ENCODE measurements at places on chromosomes 4 and X. TPM values are rescaled to one million over a fixed set of nuclear protein-coding genes. Genes with fewer than 3 reads are reported as not detected.
A peak's percentile ranks its signal among the peaks of the same experiment; 100 is the strongest.

Gene SORBS2
- total RNA-seq, result 105 TPM

Gene LDB2
- total RNA-seq, result 34.5 TPM

Gene NDP
- not detected for total RNA-seq

Gene FAT4
- 10.7 TPM for total RNA-seq

Gene HNRNPH2
- total RNA-seq, result 48.5 TPM

Gene SMIM31
- total RNA-seq, result not detected

Gene CYSLTR1
- 3.6 TPM for total RNA-seq

Gene TRIML2
- not detected for total RNA-seq

Gene ADAMTS3
- total RNA-seq, result 1.9 TPM

Gene HMGN5
- total RNA-seq, result 8.3 TPM

Gene HHIP
- 0.48 TPM for total RNA-seq

Gene PSAPL1
- total RNA-seq, result not detected

DNA sequence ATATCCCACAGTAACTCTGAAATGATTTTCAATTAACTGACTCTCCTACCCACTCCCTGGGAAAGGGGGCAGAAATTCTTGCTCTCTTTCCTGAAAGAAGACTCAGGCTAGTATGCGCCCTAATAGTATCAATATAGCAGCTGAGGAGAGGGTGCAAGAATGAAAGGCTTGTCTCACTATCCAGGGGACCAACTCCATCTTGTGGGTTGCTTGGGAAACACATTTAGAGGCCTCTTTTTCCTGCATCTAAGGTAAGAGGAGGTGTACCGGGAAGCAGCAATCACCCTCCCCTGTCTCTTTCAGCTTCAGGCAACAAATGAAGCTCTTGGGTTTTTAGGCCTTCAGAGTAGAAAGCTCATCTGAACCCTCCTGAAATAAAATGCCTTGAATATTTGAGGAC is 11.3 kb downstream of the TMEM255A start:
- no peaks in the 10 kb centered on the region for H3K36me3 ChIP-seq
- no peaks in the 10 kb centered on the region for H3K27me3 ChIP-seq
- no peak overlapping the region for H3K27ac ChIP-seq
- DNase-seq, result no peak

GRCh38 chr4:80393246-80393969 is 57.9 kb downstream of the CFAP299 start:
- no peaks in the 10 kb centered on the region for H3K36me3 ChIP-seq
- H3K27me3 ChIP-seq, result no peaks in the 10 kb centered on the region
- no peak overlapping the region for H3K4me3 ChIP-seq
- H3K4me1 ChIP-seq, result no peaks in the 10 kb centered on the region
- no peak for DNase-seq

DNA sequence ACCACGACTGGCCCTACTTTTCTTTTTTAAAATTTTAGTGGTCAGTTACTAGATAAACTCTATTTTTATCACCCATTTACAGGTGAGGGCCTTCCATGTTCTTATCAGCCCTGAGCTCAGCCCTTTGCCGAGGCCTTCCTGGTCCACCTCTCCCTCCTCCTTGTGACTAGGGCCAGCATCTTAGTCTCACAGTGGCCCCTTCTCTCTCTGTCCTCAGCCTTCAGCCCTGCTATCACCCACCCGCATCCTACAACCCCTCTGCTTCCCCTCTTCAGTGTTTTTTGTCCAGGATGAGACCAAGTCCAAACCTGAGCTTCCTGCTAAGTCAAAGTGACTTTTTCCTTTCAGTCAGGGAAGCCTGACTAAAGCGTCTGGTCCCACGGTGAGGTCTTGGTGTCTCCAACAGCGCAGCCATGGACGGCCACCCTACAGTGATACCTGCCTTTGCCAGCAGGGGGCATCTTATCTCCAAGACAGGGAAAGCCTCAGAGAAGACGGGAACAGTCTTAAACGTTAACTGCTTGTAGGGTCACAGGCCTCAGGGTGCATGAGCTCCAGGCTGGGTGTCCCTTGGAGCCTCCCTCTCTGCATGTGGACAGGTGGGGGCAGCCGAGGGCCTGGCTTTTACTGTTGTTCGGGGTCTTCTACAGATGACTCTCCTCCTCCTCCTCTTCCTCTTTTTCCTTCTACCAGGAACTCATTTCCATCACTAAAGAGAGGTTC is 11.7 kb upstream of the GAGE10 start:
- H3K36me3 ChIP-seq, result no peaks in the 10 kb centered on the region
- H3K27ac ChIP-seq, result no peak overlapping the region
- no peak overlapping the region for H3K4me3 ChIP-seq
- no peak for DNase-seq
- peaks cover 35% of the 10 kb centered on the region for H3K27me3 ChIP-seq

GRCh38 chr4:71559957-71560571 is 221.2 kb downstream of the SLC4A4 start:
- H3K27me3 ChIP-seq, result no peaks in the 10 kb centered on the region
- H3K27ac ChIP-seq, result no peak overlapping the region
- DNase-seq, result no peak

GRCh38 chrX:129523079-129523911 is at the start of gene SMARCA1:
TSS of gene SMARCA1 (minus strand) at chrX:129523490. CDS start at chrX:129523370, 120 bp downstream.
- H3K27ac ChIP-seq, result peak within 1 kb of the TSS; percentile 83
- peak within 1 kb of the TSS; percentile 84 for H3K4me3 ChIP-seq
- DNase-seq, result no peak
- no peaks in the 10 kb centered on the region for H3K36me3 ChIP-seq
- H3K4me1 ChIP-seq, result no peaks in the 10 kb centered on the region
- peaks cover 9% of the 10 kb centered on the region for H3K27me3 ChIP-seq

DNA sequence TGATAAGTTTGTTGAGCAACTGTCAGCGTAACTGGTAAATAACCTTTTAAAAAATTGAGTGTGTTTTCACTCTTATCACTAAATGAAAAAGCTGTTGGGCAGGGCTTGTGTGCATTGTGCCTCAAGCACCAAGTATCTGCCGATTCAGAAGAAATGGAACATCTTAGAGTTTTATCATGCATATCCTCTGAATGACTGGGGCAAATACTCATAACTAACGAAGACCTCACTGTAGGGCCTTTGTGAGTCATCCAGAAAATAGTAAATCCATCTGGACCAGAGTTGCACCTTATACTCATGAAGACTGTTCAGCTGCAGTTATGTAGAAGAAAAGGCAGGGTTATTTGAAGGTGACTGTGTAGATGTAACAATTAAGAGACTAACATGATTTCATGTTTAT is 222.1 kb downstream of the CAMK2D start:
- H3K4me1 ChIP-seq, result no peaks in the 10 kb centered on the region
- H3K27ac ChIP-seq, result no peak overlapping the region
- no peak for DNase-seq
- no peaks in the 10 kb centered on the region for H3K27me3 ChIP-seq
- no peaks in the 10 kb centered on the region for H3K36me3 ChIP-seq

DNA sequence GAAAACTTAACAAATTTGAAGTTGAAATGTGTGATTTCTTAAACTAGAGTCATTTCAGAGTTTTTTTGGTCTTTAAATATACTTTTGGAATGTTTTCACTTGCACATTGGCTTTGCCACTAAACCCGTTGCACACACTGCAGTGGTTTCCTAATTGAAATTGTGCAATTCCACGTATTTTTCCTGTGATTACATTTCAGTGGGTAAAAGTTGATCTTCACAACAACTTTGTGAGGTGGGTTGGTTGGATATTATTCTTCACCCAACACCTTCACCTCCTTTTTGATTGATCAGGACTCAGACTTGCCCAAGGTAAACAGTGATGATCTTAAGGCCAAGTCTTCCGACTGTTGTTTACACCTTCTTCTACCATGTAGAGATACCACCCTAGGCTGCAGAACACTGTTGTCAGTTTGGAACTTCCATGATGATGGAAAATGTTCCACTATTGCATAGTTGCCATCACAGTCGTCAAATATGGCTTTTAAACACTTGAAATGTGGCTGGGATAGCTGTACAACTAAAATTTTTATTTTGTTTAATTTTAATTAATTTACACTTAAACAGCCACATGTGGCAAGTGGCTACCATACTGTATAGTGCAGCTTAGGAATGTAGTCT is 13.7 kb downstream of the SEPTIN11 start:
- H3K36me3 ChIP-seq, result no peaks in the 10 kb centered on the region
- no peaks in the 10 kb centered on the region for H3K27me3 ChIP-seq
- no peak overlapping the region for H3K27ac ChIP-seq
- H3K4me3 ChIP-seq, result no peak overlapping the region

- H3K27me3 ChIP-seq, result peaks cover 8% of the 10 kb centered on the region
- H3K36me3 ChIP-seq, result no peaks in the 10 kb centered on the region
- DNase-seq, result no peak
- no peak overlapping the region for H3K27ac ChIP-seq
- no peak overlapping the region for H3K4me3 ChIP-seq
- H3K4me1 ChIP-seq, result no peaks in the 10 kb centered on the region
Observed at GRCh38 chrX:41563876-41564275, 116.7 kb downstream of the NYX start.

GRCh38 chr4:161256716-161257115 is 907.1 kb downstream of the FSTL5 start:
- H3K36me3 ChIP-seq, result no peaks in the 10 kb centered on the region
- no peak overlapping the region for H3K4me3 ChIP-seq
- H3K27me3 ChIP-seq, result no peaks in the 10 kb centered on the region
- H3K4me1 ChIP-seq, result no peaks in the 10 kb centered on the region

DNA sequence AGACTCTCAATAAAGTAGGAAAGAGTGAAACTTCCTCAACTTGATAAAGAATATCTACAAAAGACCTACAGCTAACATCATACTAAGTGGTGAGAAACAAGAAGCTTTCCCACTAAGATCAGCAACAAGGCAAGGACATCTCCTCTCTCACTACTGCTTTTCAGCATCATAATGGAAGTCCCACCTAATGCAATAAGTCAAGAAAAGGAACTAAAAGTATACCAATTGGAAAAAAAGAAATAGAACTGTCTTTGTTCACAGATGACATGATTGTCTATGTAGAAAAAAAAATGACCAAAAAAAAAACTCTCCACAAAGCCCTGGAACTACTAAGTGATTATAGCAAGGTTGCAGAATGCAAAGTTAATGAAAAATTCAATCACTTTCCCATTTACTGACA is 25.1 kb upstream of the SH3RF1 start:
- no peaks in the 10 kb centered on the region for H3K36me3 ChIP-seq
- no peak overlapping the region for H3K4me3 ChIP-seq
- no peaks in the 10 kb centered on the region for H3K27me3 ChIP-seq
- no peaks in the 10 kb centered on the region for H3K4me1 ChIP-seq

DNA sequence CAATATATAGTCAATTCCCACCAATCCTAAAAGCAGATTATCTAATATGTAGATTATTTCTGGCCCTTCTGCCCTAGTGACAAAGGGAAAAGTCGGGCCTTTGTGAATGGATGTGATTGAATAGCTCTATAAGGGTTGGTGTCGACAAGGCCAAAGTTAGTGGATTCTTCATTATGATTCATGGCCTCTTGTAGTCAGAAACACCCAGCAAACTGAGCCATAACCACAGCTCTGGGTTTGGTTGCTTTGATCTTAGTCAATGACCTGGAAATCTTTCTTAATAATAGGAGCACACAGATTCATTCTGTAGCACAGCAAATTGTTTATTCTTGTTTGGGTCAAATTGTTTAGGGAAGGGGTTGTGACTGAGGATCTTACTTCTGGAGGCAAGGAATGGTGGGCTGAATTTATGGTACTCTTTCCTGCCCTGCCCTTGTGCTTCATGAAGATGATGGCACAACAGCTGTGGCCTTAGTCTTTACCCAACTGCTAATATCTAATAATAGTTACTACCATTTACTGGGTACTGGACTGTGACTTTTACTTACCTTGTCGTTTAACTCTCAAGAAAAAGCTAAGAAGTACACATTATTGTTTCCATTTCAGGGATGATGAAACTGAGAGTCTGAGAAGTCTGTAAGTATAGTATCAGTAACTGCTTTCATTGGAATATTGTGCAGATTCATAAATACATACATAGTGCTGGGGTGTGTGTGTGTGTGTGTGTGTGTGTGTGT is 74.0 kb downstream of the AFF2 start:
- no peak overlapping the region for H3K4me3 ChIP-seq
- no peak overlapping the region for H3K27ac ChIP-seq
- H3K27me3 ChIP-seq, result no peaks in the 10 kb centered on the region
- H3K4me1 ChIP-seq, result no peaks in the 10 kb centered on the region
